ENCODE measurements at places on chromosomes 4 and X.

DNA sequence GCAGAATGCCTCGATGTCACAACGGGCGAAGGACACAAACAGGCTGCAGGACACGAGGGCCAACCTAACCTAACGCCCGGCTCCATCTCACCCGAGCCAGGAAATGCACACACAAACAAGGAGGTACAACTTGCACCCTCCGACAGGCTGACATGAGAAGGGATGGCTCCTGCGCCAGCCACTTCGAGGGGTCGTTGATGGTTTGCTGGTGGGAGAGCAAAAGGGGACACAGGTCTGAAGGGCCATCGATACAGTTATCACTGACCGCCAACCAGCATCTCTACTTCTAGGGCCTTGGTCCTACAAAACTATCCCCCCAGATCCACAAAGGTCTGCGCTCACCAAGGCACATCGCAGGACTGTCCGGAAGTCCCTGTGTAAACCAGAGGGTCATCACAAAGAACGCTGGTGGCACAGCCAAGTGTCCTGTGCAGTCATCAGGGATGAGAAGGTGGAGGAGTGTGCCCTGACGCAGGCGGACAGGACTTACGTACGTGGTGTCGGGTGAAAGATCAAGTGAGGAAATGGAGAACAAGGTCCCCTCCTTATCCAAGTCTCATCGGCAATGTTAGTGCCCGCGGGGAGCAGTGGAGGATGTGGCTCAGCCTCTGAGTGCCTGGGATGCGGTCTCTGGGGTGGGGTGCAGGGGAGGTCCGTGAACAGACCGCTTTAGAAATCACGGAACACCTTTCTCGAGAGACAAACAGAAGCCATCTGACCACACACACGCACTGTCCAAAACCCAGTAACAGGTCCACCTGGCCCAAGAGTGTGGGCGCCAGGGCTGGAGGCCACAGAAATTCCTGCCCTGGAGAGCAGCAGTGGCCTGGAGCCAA lies 7.0 kb downstream of the MXD4 start:
- DNase-seq: no peak

DNA sequence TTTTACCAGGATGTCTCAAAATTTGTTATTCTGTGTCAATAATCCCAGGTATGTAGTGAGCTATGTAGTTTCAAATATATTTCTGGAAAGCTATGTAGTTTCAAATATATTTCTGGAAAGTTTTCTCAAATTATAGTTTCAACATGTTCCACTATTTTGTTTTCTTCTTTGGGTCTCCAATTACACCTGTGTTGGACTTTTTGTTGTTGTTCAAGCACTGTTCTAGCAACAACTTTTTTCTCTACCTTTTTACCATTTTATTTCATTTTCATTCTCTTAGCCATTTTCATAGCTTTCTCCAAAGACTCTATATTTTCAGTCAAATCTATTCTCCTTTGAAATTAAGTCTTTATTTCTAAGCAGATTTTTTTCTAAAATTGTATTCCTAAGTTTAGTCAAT lies 88.4 kb downstream of the LCORL start:
- DNase-seq: no peak

GRCh38 chrX:107823456-107823855 lies 2.2 kb upstream of the MID2 start:
- DNase-seq: no peak

DNA sequence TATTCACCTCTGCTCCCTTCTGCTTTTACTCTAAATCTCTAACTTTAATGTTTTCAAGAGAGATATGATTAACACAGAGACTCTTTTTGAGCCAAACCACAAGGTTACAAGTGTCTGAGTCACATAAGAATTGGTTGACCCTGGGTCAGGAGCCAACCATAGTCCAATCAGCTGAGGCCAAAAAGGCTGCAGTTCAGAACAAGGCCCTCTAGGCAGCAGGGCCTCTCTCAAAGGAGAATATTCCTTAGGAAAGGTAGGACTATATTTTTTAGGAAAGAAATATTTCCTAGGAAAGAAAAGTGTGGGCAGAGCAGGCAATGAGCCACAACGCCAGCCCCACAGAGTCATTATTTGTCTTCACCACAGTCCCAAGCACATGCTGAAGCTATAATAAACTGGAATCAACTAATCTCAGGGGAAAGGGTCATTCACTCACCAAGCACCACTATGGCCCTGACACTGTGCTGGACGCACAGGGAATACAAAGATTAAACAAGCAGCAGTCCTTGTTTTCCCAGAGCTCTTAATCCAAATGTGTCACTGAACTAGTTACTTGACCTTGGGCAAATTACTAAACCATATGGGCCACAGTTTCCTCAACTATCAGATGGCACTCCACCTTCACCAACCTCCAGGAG lies 2.2 kb downstream of the ATP8A1 start:
- DNase-seq: no peak

GRCh38 chr4:20252656-20253282 lies 1.1 kb downstream of the SLIT2 start:
- DNase-seq: no peak

- no peak for DNase-seq
These were observed 547.0 kb upstream of the LCORL start for GRCh38 chr4:18568600-18568999.

DNA sequence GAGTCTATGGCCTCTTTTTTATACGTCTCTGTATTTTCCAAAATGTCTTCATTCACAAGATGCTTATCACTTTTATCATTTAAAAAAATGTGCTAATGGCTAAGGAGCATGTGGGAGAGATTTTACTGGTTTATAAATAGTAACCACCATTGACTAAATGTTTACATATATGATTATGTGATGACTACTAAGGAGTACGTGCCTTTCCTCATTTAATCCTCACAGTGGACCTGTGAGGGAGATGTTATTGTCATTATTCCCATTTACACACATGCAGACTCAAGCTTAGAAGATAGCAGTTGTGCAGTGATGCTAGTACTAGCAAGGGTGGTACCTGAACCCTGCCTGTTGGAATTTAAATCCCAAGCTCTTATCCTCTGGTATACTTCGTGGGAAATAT lies 2.4 kb downstream of the SRD5A3 start:
- DNase-seq: no peak

DNA sequence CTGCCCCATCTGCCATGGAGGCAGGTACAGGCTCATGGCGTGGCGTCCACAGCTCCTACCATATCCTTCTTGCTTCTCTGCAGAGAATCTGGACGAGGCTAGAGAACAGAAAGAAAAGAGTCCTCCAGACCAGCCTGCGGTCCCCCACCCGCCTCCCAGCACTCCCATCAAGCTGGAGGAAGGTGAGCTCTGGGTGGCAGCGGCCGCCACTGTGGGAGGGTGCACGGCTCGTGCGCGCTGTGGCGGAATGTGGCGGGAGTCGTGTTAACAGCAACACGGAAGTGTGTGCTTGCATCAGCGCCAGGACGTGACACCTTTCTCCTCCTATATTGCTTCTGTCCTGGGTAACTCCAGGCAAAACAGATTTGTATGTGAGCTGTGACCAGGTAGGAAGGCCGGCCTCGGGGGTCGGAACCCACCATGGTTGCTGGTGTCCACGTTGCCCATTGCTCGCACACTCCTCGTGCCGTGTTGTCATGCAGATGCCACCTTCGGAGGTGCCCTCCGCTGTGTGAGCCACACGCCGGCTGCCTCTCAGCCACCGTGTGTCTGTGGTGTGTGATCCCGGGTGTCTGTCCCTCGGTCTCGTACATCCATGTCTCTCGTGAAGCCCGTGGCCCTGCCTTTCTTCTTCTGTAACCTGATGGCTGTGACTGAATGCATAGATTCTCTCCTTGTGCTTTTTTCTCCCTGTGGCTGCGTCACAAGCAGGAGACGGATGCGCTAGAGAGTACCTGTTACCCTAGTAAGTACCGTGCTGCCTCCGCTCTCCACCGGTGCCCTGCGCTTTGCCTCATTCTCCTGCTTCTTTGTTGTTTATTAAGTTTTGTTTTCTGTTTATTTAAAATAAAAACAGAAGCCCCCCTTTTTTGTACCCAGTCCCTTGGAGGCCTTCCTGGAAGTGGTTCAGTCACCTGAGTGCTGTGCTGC lies 37.0 kb downstream of the NOP14 start:
- DNase-seq: no peak

- DNase-seq: no peak
These were observed 75.4 kb downstream of the FAT4 start for GRCh38 chr4:125390126-125390525.

DNA sequence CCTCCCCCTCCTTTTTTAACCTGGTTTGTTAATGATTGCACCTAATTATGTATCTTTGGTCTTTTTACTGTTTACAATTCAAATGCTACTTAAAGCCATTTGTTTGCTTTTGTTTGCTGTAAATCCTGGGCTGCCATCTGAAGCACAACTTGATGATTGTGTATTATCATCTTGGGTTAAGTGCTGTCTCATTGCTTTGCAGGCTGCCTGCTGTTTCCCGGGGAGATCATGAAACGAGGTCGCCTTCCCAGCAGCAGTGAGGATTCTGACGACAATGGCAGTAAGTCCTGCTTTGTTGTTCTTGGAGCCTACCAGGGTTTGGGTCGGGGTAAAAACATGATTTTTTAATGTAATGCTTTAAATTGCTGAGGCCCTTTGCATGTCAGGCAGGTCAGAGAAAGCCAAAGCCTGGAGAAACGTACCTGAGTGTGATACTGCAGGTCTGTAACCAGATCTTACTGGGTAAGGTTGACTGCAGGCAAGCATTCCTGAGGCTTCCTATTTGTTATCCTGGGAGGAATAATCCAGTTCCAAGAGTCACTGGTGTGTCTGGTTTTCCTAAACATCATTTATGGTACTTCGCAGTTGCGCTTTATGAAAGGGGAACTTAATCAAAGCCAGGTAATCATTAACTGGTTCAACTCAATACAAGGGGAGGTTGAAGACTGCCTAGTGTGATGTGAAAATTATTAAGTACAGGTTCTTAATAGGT lies 22.2 kb downstream of the JADE1 start:
- DNase-seq: no peak

DNA sequence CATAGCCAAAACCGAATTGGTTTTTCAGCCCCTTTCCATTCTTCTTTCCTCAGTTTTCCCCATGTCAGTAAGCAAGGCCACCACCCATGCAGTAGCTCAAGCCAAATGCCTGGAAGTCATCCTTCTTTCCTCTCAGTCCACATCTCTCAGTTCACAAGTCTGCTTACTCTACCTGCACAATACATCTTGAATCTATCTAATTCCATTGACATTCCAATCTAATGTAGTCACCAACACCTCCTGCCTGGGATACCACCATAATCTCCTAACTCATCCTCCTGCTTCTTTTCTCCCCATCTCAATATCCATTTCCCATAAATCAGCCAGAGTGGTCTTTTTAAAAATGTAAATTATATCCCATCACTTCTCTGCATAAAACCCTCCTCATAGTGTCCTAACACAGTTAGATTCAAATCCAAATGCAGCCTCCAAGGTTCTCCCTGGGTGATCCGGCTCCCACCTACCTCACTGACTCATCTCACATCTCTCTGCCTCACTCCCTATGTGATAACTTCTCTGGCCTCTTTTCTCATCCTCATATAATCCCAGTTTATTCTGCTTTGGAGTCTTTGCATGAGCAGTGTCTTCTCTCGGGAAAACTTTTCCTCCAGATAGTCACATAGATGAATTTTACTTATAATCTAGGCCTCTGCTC lies 26.9 kb downstream of the KCNIP4 start:
- no peak for DNase-seq

GRCh38 chr4:73891739-73892405 lies 22.7 kb downstream of the CXCL1 start:
- no peak for DNase-seq

- DNase-seq: no peak
These were observed 50.5 kb downstream of the KCNIP4 start for GRCh38 chr4:21898101-21898500.

DNA sequence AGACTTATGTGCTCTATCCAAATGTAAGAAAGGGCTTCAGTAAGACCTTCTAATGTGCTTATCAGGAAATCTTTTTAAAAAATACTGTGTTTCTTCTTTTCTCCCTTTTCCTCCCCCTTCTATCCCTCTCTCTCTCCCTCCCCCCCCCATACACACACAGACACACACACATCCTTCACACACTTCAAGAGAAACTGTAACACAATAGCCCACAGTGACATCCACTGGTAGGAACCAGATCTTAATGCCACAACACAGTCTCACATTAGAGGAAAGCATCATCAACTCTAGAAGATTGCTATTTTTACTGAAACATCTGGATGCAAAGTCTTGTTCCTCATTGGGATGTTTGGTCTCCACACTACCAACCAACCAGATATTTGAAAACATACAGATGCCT lies 4.6 kb downstream of the PCDH19 start:
- DNase-seq: no peak

DNA sequence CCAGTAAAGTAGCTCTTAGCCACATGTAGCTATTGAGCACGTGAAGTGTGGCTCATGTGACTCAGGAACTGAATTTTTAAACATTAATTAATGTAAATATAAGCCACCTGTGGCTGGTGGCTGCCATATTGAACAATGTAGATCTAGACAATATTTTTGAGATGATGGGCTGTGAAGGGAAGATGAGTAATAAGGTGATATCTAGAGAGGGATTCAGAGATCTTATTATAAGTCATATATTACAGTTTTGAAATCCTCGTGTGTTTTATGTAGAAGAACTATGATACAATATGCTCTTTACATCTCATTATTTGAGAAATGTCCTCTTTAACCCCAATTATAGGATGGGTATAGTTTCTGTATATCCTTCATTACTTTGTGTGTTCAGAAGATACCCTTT lies 5.6 kb downstream of the GAR1 start:
- DNase-seq: no peak

DNA sequence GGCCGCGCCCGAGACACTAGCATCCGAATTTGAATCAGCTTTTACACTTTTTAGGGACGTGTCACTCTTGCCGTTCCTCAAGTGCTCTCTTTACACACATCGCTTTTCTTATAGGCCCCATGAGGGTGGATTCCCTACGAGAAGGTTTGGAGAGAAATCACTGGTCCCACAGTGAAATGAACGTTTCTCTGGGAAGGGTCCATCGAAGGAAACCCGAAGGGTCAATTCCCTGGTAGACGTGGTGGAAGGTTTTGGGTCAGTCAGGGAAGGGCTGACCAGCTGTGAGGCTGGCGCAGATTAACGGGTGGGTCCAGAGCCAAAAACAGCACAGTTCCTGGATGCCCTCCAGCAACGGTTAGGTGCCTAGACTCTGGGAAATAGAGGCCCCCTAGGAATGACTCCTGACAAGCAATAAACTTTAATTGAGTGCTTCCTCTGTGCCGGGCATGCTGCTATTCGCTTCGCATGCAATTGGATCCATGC lies 35.9 kb downstream of the ETDC start:
- no peak for DNase-seq

- DNase-seq: no peak
These were observed 27.1 kb upstream of the HGFAC start for GRCh38 chr4:3414421-3415279.

GRCh38 chr4:24582235-24582832 lies 2.0 kb downstream of the DHX15 start:
- DNase-seq: no peak

Data from activated CD8-positive, alpha-beta memory T cell treated with anti-CD3 and anti-CD28 coated beads for 1 hour (primary cell).